ENCODE measurements at places on chromosomes 2 and 18. TPM values are rescaled to one million over a fixed set of nuclear protein-coding genes. Genes with fewer than 3 reads are reported as not detected.

DNA sequence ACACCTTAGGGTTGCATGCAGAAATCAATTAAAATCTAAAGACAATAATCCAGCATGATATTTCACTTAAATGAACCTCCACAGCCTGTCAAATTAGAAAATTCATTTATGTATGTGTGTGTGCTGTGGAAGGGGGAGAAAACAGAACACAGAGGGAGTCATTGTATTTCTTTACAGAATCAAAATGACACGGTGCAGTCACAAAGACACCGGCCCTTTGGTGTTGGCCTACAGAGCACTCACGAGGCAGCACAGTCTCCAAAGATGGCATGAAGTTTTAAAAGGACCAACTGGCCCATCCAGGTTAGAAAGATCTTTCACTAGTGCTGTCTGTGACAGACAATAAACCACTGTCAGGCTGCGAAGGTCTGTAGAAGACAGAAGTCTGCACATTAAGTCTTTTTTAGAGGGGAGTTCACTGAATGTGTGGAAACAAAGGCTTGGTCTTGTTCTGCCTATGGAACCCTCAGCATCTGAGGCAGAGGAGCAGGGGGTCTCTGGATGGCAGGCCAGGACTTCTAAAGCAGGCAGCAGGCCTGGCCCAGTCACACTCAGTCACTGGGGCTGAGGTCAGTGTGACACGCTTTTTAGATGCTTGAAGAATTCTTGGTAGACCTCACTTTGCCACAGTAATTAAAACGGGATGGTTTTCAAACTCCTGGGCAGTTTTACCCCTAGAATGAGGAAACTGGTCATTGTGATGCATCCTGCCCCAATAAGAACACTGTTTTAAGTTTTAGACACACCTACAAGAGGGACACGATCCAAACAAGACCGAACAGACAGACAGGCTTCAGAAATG is 184.9 kb downstream of the AFF3 start:
- DNase-seq, result no peak

KLHL41 gene
- 1.2 TPM for total RNA-seq

GRCh38 chr2:5230855-5231254 is 461.3 kb upstream of the SOX11 start:
- DNase-seq, result no peak

GRCh38 chr2:12852135-12852534 is 135.4 kb downstream of the TRIB2 start:
- DNase-seq, result no peak

PROKR1 gene
- not detected for total RNA-seq

DNA sequence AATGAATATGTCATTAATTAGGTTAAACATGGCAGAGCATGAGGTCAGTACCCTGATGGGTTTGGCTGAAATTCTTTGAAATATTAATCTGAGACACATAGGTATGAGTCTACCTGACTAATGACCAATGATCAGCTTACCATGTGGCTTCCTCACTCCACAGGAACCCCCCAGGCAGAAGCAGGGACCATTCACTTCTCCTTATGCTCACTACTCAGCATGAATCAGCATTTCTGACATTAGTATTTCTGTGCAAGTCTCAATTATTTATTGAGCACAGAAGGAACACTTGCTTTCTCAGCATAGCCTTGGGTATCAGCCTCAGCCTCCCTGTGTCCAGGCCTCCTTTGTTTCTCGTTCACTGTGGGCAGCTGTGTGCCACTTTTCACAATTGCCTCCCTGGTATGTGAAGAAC is 9.3 kb upstream of the KCNE4 start:
- DNase-seq, result no peak

CRYGD gene
- total RNA-seq, result not detected

DNA sequence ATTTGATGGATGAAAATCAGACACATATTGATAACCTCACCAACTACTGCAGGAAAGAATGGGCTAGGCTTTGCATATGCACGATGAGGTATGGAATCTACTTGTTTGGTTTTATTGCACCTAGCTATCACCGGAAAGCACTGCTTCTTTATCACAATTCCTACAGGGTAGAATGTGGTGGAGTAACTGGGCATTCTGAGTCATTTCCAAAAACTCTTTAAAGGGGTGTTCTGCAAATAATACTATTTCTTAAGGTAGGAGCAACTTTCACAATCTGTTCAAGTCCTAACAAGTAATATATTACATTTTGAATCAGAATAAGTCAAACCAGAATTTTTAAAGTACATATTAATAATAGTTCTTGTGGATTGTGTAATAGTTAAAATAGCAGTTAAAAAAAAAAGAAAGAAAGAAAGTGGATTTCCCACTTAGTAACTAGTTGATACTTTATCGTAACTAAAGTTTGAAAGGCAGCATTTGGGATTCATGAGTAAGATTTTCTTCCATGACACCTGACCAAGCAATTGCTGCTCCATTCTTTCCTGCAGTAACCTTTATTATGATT is 40.5 kb downstream of the INO80C start:
- no peak for DNase-seq

- no peak for DNase-seq
Observed at GRCh38 chr2:199583676-199584075, 125.9 kb upstream of the SATB2 start.

DNA sequence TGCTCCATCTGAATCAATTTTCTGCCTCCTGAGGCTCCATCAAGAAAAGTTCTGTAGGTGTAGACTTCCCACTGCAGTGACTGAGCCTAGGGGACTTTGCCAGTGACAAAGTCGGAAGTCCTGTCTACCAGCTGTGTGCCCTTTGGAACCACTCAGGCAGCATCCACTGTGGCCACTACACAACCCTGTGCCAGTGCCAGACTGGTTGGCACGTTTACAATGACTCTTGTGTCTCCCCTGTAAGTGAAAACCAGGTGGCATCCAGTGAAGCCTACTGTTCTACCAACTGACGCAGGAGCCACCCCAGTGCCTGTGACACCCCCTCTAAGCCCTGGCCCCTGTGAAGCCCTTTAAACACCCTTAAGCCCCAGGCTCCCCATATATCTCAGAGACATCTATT is 132.1 kb upstream of the SERPINE2 start:
- DNase-seq, result no peak

DNA sequence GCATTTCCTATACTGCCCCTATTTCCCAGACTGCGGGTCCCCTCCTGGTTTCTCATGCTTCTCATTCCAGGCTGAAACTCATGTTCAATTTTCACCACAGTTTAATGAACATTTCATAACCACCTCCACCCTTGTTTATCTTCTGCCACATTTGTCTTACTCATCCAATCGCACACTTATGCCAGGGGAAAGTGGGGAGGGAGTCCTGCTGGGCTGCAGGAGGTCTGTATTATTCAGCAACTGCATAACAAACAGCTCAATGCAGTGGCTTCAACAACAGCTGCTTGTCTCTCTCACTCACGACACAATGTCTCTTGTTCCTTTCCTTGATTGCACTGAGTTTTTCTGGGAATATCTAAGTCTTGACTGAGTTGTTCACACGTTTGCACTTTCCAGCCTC is 106.0 kb downstream of the ZNF519 start:
- DNase-seq, result no peak

ALKAL2 gene
- 11.3 TPM for total RNA-seq

GRCh38 chr18:23617412-23618014 is 31.2 kb upstream of the NPC1 start:
- DNase-seq, result no peak

GRCh38 chr18:45652303-45653080 is 37.2 kb downstream of the SLC14A2 start:
- no peak for DNase-seq

DNA sequence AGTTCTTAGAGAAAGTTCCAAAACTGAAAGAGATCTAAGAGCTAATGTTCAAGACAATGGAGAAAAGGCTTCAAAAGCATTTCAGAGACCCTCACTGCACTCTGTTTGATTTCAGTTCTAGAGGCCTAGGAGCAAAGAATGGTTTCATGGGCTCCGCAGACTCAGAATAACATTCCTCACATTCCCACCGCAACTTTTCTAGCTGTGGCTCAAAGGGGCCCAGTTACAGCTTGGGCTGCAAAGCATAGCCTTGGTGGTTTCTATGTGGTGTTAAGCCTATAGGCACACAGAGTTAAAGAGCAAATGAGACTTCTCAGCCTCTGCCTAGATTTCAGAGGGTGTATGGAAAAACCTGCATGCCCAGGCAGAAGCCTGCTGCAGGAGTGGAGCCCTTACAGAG is 73.0 kb downstream of the FSIP2 start:
- no peak for DNase-seq

DNA sequence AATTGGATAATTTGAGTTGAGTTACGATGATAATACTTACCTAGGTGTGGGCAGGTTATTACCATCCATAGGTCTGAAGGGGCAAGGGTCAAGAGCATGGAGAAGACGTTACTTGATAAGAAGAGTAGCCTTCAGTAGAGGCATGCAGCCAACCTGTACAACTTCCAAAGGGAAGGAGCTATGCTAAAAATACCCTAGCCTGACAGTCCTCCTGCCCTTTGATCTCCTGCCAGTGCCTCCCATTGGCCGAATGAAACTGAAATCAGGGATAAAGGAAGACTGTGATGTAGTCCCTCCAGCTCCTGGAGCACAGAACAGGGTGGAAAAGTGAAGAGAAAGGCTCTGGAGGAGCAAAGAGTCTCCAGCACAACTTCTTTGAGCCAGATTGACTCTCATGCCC is 487.4 kb downstream of the ADCYAP1 start:
- no peak for DNase-seq

PRKAG3 gene
- total RNA-seq, result 0.28 TPM

- DNase-seq, result no peak
Observed at GRCh38 chr2:113133704-113134598, 6.6 kb downstream of the IL1RN start.

DNA sequence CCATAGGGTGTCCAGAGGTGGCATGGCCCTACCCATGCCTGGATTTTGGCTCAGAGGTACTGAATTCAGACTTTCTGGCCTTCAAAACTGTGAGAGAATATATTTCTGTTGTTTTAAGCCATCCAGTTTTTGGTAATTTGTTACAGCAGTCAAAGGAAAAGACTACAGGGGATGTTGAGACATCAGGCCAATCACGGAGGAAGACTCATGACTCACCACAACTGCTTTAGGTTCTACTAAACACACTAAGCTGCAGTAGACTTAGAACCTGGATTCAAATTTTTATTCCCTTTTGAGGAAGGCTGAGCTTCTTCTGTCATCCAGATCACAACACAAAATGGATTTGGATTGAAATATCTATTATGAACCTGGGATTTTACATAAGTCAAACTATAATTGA is 12.0 kb upstream of the C2orf66 start:
- DNase-seq, result no peak

GRCh38 chr18:44170208-44170880 is 510.3 kb upstream of the SETBP1 start:
- DNase-seq, result no peak

SP3 gene
- total RNA-seq, result 74.4 TPM
